MCF 10A (cell line): ENCODE measurements at places on chromosomes 1 and 21. TPM values are rescaled to one million over a fixed set of nuclear protein-coding genes. Genes with fewer than 3 reads are reported as not detected.

- DNase-seq, result peak; percentile 39
These were observed 45.7 kb downstream of the CAPN9 start for GRCh38 chr1:230792691-230793462.

DNA sequence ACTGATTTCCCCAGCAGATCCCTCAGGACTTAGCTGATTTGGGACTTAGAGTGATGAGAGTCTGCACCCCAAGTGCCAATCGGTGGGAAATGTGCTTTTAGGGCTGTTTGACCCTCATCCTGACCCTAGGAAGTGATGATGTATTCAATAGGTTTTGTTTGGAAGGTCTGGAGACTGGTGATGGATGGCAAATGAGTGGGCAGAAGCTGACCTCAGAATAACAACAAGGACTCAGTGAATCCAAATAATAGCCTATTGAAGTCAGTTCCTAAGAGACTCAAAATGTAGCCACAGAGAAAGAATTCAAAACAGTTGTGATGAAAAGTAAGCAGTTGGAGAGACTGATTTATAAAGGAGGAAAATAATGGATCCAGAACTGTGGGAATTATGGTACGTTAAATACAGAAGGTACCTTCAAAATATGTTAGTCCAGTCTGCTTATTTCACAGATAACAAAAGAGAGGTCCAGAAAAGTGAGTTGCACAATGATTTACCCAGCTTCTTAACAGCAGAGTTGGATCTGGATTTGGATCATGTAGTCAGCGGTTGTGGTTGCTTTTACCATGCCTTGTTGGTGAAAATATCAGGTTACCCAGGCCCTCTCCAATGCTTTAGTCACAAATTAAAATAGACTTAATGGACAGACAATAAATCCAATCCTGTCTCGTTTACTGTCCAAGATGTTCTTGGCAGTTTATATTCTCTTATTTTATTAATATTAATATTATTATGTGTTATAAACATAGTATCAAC is 123.0 kb upstream of the PTBP2 start:
- no peak for DNase-seq

GRCh38 chr1:17137441-17137840 is 18.2 kb upstream of the PADI2 start:
- no peak for DNase-seq

DNA sequence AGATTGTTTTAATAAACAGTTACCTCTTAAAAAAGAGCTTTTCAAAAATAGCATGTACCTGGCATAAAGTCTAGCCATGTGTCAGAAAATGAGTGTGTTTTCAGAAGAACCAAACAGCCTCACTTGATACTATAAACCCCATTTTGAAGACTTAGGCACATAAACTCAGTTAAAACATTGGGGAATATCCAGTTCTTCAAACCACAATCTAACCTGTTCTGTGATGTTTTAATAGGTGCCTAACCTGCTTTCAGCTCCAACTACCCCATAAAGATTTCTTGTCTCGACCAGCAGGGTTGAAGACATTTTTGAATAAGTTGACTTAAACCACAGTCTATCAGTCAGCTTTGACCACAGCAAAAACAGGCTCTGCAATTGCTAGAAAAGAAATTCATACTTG is 41.3 kb downstream of the NRDC start:
- DNase-seq, result no peak

DNA sequence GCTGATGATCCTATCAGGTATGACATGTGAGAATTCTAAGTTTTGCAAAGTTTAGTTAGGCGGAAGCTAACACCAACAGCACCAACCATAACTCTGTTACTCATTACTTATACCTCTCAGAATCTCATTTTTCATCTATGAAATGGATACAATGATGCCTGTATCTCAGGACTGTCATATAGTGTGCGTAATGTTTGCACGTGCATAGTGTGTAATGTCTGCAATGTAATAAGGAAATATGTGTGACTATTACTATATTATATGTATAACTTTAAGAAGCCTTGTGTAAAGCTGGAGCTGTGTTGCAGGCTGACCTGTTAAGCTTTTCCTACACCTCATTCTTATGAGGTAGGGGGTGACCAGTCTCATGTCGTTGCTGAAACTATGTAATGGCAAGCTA is 13.0 kb downstream of the ADCY10 start:
- no peak for DNase-seq

DNA sequence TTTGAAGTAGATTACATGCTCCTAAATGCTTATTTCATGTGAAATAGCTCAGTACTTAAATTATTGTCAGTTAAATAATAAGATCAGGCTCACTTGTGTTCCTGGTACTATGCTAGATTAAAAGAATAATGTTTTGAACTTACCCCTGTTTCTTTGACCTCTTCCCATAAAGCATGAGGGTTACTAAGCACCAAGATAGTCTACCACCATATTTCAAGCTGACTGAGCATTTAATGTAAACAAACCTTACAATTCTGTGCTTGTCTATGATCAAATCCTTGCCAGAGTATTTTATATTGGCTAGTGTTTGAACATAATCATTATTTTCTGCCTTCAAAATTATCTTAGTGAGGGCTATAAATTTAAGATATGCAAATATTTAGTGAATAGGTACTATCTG is 98.1 kb downstream of the LHX9 start:
- DNase-seq, result no peak

- peak; percentile 49 for DNase-seq
These were observed 123.3 kb downstream of the PCNX2 start for GRCh38 chr1:233172201-233172600.

GRCh38 chr1:67685558-67686266 is 711 bp downstream of the GADD45A start:
- peak; percentile 45 for DNase-seq

GRCh38 chr1:26779098-26779668 is 8.6 kb upstream of the PIGV start:
- no peak for DNase-seq

- DNase-seq, result peak; percentile 99
These were observed 814 bp upstream of the DYRK3 start for GRCh38 chr1:206634365-206635079.

DNA sequence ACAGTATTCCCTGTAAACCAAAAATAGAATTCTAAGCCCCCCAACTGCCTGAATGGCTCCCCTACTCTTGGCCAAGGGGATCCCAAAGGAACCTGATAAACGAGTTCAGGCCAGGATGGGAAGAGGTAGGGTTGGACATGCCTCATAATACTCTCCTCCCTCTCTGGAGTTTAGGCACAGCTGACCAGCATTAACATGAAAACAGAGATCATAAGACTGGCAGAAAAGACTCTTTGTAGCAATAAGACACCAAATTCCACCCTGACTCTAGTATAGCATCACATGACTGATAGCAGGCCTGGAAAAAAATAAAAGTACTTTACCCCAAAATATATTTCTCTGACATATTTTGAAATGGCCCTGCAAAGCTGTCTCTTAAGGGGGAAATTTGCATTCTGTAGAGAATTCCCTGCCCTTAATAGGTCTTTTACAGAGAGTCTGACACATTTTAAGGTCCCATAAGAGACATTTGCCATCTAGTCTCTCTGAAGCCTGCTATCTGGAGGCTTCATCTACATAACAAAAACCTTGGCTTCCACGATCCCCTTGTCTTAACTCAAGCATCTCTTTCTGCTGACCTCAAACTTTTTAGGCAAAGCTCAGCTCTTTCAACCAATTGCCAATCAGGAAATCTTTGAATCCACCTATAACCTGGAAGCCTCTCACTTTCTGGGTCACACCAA is 55.9 kb downstream of the SIK1 start:
- DNase-seq, result no peak

- no peak for DNase-seq
These were observed 33.6 kb downstream of the COL18A1 start for GRCh38 chr21:45438391-45439145.

- no peak for DNase-seq
These were observed 278.2 kb downstream of the DSCAM start for GRCh38 chr21:40568807-40569206.

GRCh38 chr1:167650269-167651160 is 20.5 kb downstream of the RCSD1 start:
- no peak for DNase-seq

DNA sequence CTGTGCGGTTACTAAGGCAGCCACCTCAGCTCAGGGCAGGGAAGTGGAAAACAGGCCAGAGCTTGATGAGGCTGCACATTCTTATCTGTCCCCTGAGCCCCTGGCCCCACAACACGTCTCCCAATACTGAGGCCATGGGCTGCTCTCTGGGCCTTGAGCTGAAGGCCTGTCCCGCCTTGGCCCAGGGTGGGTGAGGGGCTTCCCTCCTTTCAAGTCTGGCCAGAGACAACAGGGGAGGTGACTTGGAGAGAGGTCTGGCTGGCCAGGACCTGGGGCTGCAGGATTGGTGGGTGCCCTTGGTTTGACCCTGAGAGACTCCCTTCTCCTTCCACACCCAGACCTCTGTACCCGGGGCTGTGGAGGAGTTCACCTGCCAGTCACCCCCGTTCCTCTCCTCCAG is 563.8 kb downstream of the PTPRU start:
- no peak for DNase-seq

IL22RA1 gene
- total RNA-seq, result not detected in 2 replicates

CLCNKB gene
- total RNA-seq, result not detected in 2 replicates

XCL1 gene
- total RNA-seq, result not detected in 2 replicates

CNIH3 gene
- 3.4 and 3.6 TPM in 2 replicates for total RNA-seq

NBPF4 gene
- not detected in 2 replicates for total RNA-seq

NR5A2 gene
- 0.09 TPM in 1 of 2 replicates, not detected in the other for total RNA-seq

NGF gene
- 1.1 and 3.2 TPM in 2 replicates for total RNA-seq

KIAA1614 gene
- total RNA-seq, result 0.66 and 1.1 TPM in 2 replicates

ETNK2 gene
- total RNA-seq, result 6.7 and 9.5 TPM in 2 replicates
